ENCODE measurements at places on chromosomes 12 and 14.

GRCh38 chr14:93669632-93670031 is 118.7 kb downstream of the PRIMA1 start:
- DNase-seq = no peak

DNA sequence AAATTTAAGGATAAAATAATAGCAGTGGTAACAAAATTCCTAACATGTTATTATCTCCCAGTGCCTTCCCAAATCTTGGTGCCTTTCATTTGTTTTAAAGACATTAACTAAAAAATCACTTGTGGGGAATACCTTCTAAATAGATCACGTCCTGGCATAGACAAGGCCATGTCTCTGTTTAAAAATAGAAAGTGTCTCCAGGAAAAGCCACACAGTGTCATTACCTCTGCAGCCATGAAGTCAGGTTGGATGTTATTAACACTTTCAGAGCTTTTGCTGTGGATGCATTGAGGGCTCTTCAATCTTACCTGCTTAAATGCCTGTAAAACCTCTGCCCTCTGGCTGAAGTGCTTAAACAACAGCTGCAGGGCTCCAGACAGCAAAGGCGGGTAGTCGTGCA is 211.1 kb downstream of the ITPR2 start:
- no peak for DNase-seq

DNA sequence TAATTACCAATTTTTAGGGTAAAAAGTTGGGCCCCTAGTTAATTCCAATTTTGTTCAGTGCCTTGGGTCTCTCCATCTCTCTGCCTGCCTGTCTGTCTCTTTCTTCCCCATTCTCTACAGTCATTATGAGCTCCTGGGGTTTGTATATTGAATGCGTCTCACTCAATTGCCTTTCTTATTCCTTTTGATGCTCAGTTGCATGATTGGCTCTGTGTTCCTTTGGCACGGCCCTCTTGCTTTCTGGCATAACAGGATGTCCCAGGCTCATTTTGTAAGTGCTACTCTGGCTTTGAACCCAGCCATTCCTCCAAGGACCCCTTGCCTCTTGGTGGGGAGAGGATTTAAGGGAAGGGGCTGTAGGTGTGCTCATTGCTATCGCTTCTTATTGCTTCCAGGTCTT is 35.6 kb downstream of the ZNF664 start:
- DNase-seq = no peak

DNA sequence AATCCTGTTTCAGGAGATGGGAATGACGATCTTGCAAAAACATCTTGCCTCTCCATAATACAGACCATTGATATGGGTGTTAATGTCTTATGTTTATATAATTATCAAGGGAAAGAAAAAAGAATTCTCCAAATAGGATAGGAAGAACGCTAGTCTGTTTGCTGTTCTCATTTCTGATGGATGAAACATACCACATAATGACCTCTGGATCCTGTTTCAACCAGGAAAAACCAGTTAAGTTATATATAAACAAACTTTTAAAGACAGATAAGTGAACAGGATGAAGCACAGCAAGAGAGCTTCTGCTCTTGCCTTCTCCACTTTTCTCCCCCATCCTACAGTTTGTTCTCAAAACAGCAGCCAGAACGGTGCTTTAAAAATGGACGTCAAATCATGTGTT is 27.8 kb downstream of the COQ6 start:
- DNase-seq = no peak

DNA sequence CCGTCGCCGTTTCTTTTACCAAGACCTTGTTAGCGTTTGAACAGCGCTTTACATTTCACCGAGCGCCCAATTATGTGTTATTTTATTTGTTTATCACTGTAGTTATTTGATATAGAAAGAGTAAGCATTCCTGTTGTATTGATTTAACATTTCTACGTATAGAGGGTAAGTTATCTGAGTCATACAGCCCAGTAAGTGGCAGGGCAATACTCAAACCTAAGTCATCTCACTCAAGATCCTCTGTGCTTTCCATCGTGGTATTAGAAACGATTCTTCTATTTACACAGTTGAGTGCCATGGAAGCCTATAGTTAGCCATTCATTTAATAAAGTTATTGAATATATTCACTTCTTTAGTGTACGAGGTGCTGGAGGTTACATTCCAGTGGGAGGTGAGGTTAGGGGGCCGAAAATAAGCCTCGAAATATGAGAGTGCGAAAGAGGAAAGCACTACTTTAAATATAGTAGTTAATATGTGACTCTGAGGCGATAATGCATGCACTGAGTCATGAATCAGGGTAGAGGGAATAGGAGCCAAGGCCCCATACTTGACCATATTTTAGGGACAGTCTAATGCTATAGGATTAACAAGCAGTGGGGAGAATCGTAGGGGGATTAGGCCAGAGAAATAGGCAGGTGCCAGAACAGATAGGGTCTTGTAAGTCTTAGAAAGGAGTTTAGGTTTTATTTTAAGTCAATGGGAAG is 629 bp downstream of the RAD51AP1 start:
- DNase-seq = no peak

DNA sequence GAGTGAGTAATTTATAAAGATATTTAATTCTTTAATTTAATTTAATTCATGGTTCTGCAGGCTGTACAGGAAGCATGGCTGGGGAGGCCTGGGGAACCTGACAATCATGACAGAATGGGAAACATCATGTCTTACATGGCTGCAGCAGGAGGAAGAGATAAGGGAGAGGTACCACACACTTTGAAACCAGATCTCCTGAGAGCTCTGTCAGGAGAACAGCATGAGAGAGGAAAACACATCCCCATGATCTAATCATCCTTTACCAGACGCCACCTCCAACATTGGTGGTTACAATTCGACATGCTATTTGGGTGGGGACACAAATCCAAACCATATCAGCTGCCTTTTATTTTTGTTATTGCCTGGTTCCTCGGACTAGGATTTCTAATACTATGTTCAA is 928.6 kb downstream of the TMEM121 start:
- DNase-seq = no peak

Measured in activated CD4-positive, alpha-beta T cell treated with anti-CD3 and anti-CD28 coated beads, Interleukin-2, amount 50 U/mL, for 16 hours (primary cell).